ENCODE measurements at places on chromosomes 7 and 10.

DNA sequence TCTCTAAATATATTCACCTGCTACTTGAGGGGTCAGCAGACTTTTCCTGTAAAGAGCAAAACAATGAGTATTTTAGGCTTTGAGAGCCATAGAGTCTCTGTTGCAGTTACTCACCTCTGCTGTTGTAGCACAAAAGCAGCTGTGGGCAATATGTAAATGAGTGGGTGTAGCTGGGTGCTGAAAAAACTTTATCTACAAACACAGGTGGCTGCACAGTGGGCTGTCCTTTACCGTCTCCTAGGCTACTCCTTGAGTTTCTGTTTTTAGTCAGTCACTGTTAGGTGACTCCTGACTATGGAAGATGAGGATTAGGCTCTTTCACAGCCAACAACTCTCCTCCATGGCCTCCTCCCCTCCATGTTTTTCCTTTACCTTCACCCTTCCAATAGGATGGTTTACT is 286.1 kb upstream of the C7orf33 start:
- no peak for DNase-seq

DNA sequence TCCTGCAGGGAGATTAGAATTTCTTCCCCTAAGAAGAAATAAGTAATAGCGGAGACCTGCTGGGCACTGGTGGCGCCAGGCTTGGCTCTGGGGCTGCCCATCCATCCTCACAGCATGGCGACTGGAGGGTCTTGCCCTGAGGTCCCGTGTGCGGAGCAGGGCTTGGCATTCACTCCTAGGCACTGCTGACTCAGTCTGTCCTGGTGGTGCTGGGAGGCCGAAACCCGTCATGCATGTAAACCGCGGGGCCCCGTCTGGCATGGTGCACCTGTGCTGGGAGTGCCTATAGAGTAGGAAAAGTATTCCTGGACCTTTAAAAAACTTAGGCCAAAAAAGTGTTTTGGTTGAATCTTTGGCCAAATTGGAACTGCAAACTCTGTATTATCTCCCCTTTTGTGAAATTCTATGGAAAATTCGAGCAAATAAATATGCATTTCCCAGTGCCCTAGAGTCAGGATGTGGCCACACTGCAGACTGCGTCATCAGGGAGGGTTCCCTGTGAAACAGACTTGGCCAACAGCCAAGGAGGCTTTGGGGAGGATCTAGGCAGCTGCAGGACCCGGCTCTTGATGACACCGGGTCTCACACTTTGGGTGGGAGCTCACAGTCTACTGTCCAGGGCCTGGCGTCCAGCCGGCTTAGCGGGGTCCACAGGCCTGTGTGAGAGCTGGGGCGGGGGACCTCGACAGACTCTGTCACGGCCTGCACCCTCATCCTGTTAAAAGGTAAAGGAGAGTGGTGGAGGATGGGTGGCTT is 122.3 kb downstream of the VIPR2 start:
- DNase-seq: no peak

GRCh38 chr7:14999331-14999730 is 96.8 kb upstream of the DGKB start:
- no peak for DNase-seq

GRCh38 chr7:21011153-21011552 is 224.5 kb upstream of the SP8 start:
- no peak for DNase-seq

DNA sequence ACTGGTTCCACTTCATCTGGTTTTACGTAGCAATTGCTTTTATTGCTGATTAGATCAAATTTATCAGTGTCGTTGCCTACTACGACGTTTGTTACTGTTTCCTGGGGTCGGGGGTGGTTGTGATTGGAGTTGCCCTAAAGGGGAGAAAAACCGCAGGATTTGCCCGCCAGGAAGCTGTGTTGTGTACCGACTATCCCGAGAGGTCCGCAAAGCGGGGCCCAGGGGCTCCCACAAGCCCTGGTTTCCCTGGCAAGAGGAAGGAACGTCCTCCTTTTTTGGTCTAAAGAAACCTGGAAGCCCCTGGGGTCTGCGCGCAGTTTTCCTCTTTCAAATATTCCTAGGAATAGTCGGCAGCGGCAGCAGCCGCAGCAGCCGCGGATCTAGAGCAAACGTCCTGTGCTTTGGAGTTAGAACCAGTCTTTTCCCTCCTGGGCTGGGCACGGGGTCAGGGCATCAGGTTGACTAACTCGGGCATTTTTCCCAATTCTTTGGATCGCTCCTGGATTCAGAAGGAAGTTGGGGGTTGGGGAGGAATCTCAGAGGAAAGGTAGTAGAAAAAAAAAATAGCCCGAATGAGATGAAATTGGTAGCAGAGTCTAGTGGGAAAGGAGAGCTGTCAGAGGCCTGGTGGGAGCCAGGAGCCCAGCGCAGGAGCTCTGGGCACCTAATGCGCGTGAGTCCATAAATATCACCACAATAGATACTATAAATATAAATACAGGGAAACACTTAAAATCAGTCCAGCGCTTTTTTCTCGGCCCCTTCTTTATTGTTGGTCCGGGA is 4.6 kb downstream of the VAX1 start:
- DNase-seq: no peak

- no peak for DNase-seq
These were observed 12.7 kb downstream of the ANK3 start for GRCh38 chr10:60377042-60377352.

- peak; percentile 52 for DNase-seq
These were observed 43.1 kb downstream of the FOXK1 start for GRCh38 chr7:4725014-4725849.

GRCh38 chr10:4147245-4147644 is 362.2 kb upstream of the KLF6 start:
- DNase-seq: no peak

DNA sequence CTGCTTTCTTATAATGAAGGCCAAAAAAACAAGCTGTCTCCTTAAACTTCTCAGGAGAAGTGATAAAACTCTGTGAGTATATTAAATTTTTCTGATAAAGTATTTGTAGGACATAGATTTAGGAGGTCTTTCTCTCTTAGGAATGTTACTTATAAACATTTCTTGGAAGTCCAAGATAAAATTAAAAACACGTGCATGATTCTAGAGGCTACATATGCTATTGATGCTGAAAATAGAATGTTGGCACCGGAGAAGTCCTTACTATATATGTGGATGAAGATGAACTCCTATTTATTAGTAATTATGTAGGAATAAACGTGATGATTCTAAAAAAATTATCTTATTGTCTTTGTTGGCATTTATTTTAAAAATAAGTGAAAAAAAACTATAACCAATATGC is 241.3 kb upstream of the LRRTM3 start:
- DNase-seq: no peak

DNA sequence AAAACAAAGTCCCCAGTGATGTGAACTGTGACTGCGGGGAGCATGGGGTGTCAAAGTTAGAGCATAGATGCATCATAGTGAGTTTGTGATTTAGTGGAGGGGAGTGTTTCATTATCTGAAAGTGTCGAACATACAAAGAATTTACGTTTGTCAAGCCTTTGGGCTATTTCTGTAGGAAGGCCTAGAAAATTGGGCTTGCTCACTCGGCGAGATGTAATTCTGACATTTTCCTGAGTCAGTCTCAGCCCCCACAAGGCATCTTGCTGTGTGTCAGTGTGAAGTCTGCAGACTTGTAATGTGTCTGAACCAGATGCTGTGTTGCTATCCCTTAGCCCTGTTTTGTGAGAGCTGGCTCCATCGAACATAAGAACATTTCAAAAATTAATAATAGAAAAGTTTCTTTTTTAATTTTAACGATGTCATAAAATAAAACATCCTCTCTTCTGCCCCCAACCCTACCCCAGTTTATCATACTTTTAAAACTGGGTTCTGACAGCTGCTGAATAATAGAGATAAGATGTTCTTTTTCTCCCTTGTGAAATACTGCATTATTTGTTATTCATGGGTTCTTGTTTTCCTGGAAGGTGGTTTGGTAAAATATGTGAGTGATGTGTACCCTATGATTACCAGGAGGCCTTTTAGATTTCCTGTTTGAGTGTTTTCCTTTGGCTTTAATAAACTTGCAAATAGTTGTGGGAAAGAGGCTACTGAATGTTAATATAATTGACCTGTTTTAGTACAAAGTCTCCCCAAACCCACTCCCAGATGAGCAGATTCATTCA is 207.4 kb downstream of the GPR158 start:
- no peak for DNase-seq

DNA sequence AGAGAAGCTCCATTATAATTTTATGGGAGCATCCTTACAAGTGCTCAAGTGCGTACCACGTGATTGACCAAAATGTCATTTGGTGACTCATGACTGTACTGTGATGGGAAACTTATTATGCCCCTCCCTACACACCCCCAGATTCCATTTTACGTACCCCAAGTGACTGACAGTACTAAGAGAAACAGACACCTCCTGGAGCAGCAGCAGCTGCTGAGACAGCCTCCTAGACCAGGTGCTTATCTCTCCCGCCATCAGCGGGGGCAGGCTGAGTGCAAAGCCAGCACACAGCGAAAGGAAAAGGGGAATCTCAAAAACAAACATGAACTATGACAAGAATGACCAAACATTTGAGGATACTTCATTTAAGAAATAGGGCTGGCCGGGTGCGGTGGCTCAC is 4.2 kb upstream of the ADAM12 start:
- no peak for DNase-seq

DNA sequence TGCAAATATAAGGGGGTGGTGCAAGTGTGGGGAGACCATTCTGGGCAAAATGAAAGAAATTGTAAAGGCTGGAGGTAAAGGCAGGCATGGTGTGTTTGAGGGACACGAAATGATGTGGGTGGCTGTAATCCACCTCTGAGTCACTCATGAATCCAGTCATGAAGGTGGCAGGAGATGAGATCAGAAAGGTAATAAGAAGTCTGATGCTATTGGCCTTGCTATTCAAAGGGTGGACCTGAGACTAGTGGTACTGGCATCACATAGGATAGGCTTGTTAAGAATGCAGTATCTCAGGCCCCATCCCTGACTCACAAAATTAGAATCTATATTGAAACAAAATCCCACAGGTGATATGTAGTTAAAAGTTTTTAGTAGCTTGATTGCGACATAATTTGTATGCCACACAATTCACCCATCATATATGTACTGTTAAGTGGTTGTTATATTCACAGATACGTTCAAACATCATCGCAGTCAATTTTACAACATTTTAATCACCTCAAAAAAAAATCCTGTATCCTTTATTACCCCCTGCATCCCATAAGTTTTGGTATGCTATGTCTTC is 85.6 kb downstream of the ST8SIA6 start:
- no peak for DNase-seq

DNA sequence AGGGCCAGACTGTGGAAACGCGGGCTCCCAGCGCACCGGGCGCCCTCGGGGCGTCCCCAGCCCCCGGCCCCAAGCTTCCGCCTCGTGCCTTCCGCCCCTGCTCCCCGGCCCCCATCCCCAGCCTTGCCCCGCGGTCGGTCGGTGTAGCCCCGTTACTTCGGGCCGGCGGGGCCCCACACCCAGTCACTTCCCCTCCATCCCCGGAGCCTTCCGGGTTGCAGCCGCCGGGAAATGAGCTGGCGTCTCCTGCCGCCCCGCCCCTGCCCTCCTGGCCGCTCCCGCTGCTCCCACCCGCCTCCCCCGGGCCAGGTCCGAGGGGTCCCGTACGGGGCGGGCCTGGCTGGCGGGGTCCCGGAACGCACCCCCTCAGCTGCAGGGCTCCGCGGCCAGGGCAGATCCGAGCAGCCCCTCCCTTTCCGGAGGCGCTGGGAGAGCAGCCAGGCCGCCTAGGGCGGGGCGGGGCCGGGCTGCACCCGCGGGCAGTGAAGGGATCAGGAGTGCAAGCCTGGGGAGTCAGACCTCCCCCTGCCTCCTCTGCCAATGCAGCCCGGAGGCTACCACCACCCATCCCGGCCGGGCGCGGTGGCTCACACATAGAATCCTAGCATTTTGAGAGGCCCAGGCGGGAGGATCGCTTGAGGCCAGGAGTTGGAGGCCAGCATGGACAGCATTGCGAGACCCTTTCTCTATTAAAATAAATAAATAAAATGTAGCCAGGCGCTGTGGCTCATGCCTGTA is 709 bp downstream of the ARPC1B start:
- DNase-seq: peak; percentile 73

GRCh38 chr7:159032322-159032721 is 112.3 kb downstream of the VIPR2 start:
- DNase-seq: no peak

DNA sequence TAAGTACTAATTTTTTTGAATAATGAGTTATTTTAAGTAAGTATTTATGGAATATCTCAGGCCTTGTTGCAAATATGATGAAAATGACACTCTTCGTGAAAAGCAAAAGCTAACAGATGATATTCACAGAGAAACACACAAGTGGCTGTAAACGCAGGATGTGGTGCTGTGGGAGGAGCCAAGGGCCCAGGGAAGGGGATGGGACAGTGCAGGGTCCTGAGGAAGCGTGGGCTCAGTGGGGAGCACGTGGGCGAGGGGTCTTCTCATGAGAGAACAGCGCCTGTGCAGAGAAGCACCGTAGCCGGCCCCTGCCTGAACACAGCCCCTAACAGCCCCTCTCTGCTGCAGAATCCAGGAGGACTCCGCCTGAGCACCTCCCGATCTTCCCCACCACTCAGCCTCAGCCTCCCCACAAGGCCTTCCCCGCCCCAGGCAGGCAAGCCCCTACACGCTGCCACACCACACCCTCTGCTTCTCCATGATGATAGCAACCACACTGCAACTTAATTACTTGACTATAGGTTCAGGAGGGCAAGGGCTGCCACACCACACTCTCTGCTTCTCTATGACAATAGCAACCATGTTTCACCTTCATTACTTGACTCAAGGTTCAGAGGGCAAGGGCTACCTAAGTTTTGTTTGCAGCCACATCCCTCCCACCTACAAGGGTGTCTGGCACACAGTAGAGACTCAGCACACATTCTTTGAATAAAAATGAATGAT is 152.6 kb upstream of the RNF32 start:
- DNase-seq: no peak

GRCh38 chr10:62650411-62650810 is 154.1 kb upstream of the ADO start:
- no peak for DNase-seq

DNA sequence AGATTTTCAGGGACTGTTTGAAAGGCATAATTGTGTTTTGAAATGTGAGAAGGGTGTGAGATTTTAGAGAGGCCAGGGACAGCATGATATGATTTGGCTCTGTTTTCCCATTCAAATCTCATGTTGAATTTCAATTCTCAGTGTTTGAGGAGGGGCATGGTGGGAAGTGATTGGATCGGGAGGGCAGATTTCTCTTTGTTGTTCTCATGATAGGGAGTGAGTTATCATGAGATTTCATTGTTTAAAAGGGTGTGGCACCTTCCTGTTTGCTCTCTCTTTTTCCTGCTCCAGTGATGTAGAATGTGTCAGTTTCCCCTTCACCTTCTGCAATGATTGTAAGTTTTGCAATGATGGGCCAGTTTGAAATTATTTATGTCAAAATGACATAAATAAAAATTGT is 113.0 kb upstream of the PCDH15 start:
- DNase-seq: no peak

Measured in activated CD4-positive, CD25-positive, alpha-beta regulatory T cell treated with anti-CD3 and anti-CD28 coated beads, Interleukin-2, amount 50 U/mL, for 72 hours (primary cell).